ENCODE measurements at places on chromosomes 3 and 15. TPM values are rescaled to one million over a fixed set of nuclear protein-coding genes. Genes with fewer than 3 reads are reported as not detected.

The CCDC39 gene
- 0.79 TPM for total RNA-seq

- H3K4me1 ChIP-seq: peaks cover 7% of the 10 kb centered on the region
- no peak overlapping the region for H3K4me3 ChIP-seq
- H3K36me3 ChIP-seq: peaks cover 13% of the 10 kb centered on the region
Observed at GRCh38 chr3:172061724-172062184, 22.4 kb downstream of the FNDC3B start.

The NKIRAS1 gene
- total RNA-seq: 6.2 TPM

- H3K4me1 ChIP-seq: no peaks in the 10 kb centered on the region
- no peak for DNase-seq
- peaks cover 5% of the 10 kb centered on the region for H3K36me3 ChIP-seq
- no peaks in the 10 kb centered on the region for H3K27me3 ChIP-seq
Observed at GRCh38 chr3:108673988-108674661, 83.1 kb downstream of the RETNLB start.

The CPOX gene
- 24.7 TPM for total RNA-seq
